SHP77 treated with DMSO at 0.1 percent for 48 hours (cell line): ENCODE measurements at places on chromosomes 2 and 18.
A peak's percentile ranks its signal among the peaks of the same experiment; 100 is the strongest.

DNA sequence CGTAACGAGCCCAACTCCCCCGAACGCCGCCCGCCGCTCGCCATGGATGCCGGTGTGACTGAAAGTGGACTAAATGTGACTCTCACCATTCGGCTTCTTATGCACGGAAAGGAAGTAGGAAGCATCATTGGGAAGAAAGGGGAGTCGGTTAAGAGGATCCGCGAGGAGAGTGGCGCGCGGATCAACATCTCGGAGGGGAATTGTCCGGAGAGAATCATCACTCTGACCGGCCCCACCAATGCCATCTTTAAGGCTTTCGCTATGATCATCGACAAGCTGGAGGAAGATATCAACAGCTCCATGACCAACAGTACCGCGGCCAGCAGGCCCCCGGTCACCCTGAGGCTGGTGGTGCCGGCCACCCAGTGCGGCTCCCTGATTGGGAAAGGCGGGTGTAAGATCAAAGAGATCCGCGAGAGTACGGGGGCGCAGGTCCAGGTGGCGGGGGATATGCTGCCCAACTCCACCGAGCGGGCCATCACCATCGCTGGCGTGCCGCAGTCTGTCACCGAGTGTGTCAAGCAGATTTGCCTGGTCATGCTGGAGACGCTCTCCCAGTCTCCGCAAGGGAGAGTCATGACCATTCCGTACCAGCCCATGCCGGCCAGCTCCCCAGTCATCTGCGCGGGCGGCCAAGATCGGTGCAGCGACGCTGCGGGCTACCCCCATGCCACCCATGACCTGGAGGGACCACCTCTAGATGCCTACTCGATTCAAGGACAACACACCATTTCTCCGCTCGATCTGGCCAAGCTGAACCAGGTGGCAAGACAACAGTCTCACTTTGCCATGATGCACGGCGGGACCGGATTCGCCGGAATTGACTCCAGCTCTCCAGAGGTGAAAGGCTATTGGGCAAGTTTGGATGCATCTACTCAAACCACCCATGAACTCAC, 673 bp downstream of the PCBP1 start:
- DNase-seq, result no peak

DNA sequence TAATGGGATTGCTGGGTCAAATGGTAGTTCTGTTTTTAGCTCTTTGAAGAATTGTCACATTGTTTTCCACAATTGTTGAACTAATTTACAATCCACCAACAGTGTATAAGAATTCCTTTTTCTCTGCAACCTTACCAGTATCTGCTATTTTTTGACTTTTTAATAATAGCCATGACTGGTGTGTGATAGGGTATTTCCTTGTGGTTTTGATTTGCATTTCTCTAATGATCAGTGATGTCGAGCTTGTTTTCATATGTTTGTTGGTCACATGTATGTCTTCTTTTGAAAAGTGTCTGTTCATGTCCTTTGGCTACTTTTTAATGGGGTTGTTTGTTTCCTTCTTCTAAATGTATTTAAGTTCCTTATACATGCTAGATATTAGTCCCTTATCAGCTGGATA, 322.3 kb downstream of the CDH2 start:
- no peak for DNase-seq

GRCh38 chr2:39947294-39948015, 168.4 kb upstream of the THUMPD2 start:
- DNase-seq, result no peak

DNA sequence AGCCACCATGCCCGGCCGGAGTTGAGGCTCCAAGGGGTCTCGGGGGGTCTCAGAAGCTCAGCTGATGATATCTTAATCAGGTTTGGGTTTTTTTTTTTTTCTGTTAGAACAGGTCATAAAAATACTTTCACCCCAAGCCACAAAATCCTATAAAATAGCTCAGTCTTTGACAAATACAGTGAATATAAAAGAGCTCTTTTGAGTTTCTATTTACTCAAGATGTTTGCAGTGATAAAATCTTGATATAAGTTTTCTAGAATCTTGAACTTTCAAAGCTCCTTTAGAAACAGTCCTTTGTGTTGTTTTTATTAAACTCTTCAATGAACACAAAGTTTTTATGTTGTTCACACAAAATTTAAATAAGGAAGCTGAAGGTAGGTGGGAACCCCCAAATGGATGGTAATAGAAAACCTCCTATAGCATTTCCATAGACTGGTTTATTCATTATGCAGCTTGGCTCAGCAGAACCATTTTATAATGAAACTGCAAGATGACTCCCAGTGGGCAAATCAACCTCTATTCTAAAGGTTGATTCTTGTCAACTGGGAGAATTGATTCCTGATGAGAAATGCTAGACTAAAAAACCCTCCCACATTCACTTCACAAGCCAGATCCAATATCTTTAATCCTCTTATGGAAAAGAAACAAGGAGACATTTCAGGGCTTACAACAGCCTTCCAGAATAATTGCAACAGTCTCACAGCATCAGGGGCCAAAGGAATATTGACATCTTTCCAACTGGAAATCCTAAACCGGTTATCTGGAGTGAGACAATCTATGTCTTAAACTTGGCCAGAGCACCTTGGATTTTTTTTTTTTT, 13.6 kb upstream of the NARS1 start:
- no peak for DNase-seq

DNA sequence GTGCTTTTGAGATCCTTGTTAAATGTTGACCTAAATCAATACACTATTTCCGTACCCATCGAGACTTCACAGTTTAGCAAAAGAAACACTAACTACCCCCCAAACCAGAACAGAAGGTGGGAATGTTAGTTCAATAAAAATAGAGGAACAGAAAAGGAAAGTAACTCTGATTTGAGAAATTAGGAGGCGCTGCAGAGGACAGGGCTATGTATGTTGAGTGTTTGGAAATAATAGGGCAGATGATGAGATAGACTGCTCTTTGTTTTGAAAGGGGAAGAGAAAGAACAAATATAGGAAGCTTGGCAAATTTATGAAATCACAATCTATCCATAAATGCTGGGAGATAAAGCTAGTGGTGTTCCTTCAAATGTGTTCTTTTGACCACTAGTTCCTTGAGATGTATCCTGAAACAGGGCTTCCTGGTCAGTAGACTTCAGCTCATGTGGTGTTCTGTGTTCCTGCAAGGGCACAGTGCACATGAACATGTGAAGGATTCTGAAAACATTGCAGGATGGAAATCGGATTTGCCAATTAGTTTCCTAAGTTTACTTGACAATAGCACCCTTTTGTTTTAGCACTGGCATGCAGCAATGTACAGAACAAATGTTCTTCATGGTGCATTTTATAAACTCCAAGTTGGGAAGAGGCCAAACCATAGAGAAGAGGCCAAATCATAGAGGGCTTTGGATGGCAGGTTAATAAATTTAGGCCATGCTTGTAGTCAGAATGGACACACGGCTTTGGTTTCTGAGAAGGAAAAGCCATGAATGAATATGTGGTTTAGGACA, 39.8 kb downstream of the RHBDD1 start:
- DNase-seq, result no peak

DNA sequence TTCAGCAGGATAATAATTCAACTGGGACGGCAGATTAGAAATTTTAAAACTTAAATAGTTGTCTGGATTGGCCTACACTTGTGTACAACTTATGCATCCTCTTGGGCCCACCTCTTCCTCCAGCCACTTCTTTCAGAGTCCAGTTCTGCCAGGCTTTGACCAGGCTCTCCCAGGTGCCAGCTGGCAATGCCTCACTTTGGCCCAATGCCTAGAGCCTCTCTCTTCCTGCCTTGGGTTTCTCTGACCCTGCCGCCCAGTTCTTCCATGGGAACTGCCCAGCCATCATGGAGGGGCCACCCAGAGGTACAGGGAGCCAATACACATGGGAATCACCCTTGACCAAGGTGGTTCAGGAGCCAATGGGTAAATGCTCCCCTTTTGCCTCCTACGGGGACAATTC, 135.5 kb downstream of the IRS1 start:
- DNase-seq, result no peak

DNA sequence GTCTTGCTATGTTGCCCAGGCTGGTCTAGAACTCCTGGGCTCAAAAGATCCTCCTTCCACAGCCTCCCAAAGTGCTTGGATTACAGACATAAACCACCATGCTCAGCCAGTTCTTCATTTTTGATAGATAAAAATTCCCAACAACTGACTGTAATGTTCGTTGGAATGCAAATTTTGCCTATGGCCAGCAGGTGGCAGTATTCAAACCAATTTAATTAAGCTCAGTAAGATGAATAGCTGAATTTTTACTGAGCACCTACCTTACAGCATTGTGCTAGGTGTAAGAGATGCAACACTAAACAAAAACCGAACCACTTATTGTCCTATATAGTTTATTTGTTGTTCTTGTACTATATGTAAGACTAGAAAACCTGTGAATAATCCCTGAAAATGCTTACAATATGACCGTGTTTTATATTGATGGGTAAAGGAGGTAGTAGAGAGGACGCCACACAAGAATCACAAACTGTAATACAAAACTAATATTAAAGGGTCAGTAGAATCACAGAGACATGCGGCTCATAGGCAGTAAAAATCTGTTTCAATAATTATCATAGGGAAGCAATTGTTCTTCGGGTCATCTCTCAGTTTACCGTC, 8.2 kb upstream of the TMEM182 start:
- DNase-seq, result peak; percentile 15

DNA sequence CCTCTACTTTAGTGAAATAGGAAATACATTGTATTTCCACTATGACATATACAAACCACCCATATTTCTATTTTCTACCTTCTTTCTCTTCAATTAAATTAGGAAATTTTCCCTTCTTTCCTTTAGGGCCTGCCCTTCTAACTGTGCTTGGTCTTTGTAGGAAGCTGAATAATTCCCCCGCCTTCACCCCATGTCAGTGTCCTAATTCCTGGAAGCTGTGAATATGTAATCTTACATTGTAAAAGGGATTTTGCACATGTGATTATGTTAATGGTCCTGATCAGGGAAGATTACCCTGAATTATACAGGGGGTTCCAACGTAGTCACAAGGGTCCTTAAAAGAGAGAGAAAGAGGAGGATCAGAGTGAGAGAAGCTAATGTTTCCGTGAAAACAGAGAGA, 40.2 kb downstream of the GRB14 start:
- DNase-seq, result no peak

GRCh38 chr18:13308369-13308768, 89.8 kb downstream of the LDLRAD4 start:
- DNase-seq, result no peak

GRCh38 chr18:59941331-59941730, 41.5 kb downstream of the PMAIP1 start:
- DNase-seq, result no peak

GRCh38 chr18:56461151-56461550, 177.2 kb downstream of the TXNL1 start:
- DNase-seq, result no peak

- no peak for DNase-seq
Observed at GRCh38 chr2:237012004-237012403, 73.7 kb upstream of the COPS8 start.

GRCh38 chr2:220785178-220785577, 786.9 kb downstream of the EPHA4 start:
- DNase-seq, result peak; percentile 83

DNA sequence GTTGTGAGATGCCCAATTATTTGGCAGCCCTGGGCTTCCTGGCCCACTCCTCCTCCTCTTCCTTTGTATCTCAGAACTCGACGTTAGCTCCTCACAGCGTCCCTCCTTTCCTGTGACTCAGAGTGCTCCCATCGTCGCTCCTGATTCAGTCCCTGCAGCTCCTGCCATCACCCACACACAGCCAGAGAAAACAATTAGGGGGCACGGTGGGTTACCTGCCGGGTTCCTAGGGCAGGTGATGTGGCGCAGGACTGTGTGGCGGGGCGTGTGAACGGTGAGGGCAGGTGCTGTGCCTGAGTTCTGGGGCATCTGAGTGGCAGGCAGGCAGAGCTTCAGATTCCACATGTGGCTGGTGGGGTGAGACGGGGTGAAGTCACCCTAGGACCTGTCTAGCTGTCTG, 42.6 kb downstream of the GLI2 start:
- no peak for DNase-seq

GRCh38 chr18:3453540-3454364, 3.8 kb downstream of the TGIF1 start:
- no peak for DNase-seq

DNA sequence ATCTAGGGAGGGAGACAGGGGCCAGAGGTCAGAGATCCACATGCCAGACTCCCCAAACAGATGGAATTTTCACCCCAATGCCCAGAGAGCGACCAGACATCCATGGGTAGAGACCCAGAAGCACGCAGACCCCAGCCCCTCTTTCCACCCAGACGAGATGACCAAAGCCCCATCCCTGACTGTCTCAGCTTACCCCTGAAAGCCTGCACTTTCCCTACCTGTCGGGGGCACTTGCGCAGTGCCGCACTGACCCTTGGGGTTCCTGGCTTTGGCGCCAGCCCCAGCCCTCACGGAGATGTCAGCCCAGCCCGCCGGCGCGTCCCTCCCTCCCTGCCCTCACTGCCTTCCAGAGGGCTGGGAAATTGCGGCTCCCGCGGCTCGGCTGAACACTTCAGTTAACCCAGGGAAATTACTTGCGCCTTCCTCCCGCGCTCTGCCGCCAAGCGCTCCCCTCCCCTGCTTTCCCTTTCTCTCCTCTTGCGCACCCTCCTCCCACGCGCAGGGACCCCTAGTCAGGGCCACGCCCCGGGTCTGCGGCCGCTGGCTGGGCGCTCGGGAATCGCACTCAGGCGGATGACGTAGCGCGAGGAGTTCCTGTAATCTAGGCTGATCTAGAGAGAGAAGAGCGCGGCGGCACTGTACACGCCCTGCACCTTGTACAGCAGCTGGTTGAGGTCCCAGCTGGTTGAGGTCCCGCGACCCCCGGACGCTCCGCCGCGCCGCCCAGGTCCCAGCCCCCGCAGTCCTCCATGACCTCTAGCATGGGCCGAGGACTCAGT, 12.0 kb downstream of the ALPG start:
- DNase-seq, result no peak

DNA sequence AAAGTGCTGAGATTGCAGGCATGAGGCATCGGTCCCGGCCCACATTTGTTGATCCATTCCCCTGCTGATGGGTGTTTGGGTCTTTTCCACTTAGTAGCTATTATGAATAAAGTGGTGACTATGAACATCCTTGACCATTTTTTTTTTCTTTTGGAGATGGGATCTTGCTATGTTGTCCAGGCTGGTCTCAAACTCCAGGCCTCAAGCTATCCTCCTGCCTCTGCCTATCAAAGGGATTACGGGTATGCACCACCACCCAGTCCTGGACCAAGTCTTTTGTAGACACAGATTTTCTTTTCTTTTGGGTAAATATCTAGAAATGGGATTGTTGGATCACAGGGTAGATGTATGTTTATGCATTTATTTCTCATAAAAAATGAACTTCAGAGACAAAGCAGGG, 1.3 kb upstream of the FAM136A start:
- no peak for DNase-seq

- no peak for DNase-seq
Observed at GRCh38 chr2:233686928-233687327, 5.2 kb downstream of the UGT1A7 start.

- no peak for DNase-seq
Observed at GRCh38 chr2:24568551-24568950, 77.5 kb downstream of the NCOA1 start.

DNA sequence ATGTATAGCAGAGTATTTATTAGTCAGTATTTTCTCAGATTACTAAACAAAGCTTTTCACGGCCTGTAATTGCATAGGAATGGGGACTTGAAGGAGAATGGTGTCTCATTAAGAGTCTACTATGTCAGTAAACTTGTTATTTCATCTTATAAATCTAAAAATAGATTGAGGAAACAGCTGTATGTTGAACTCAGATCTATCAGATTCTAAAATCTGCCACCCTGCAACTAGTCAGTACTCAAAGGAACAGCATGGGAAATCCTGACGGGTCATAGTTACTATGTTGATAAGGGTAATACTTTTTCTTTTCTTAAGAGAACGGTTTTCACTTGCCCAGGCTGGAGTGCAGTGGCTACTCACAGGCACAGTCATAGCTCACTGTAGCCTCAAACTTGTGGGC, 70.2 kb upstream of the EMILIN2 start:
- no peak for DNase-seq
